ENCODE measurements at places on chromosomes 1 and 21.

GRCh38 chr1:165924117-165924516 is 96.7 kb downstream of the UCK2 start:
- DNase-seq, result no peak

GRCh38 chr1:112737573-112737972 is 22.4 kb upstream of the PPM1J start:
- DNase-seq, result no peak

DNA sequence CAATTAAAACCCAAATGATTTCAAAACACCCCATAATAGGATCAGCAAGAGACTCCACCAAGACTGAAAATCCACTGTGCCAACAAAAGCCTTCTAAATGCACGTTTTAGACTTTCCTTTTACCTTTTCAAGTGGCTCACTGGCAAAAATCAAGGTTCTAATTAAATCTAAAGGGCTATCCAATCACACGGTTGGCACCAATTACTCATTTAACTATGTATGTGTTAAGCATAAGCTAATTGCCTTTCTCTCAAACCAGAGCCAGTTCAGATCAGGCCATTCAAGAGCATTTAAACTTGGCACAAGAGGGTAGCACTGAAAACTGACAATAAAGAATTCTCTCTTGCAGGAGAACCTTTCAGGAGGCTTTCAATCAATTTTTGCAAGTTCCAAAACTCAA is 139.5 kb downstream of the RGS7 start:
- no peak for DNase-seq

DNA sequence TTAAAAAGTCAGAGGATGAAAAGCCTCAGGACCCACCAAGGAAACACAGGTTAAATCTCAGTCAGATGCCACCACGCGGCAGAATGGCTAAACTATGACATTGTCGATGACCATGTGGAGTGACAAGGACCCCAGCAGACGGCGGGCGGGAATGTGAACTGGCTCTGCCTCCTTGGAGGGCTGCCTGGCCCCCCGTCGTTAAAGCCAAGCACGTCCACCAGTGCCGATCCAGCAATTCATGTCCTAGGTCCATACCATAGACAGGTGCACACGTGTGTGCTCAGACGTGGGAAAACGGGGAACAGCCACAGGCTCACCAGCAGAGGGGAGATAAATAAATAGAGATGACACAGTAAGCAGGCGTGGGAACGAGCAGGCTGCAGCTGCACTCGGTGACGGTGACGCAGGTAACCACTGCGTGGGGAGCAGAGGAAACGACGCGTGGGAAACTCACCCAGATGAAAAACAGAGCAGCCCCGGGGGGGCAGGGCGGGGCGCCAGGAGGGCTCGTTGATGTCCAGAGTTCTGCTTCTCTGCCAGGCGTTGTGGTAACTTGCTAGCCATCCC is 28.3 kb upstream of the PCBP3 start:
- DNase-seq, result no peak

DNA sequence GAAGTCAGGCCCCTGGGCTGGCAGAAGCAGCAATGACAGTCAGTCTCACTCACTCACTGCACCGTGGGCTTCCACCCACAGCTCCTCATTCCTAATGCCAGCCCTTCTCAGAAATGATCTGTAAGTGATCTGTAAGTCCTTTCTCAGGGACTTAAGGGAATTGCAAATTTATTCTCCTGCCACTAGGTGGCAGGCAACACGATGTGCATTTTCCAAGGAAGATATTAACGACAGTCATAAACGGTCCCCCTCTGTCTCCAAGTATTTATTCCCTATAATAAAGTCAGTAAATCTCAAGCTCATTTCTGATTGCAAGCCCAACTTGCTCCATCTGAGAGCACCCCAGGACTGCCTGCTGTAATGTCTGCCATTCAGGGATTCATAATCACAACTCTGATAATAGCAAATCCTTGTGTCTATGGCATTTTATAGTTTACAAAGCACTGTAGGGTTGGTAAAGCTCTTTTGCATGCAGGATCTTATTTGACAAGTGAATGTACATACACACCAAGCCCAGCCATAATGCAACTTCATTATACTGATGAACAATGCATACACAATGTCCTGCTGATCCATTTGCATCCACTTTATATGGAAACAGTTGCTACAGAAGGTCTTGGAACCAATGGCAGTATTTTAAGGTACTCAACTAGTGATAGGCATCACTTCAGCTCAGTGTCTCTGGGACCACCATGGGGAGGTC is 380.5 kb upstream of the CAMK1G start:
- peak; percentile 36 for DNase-seq

DNA sequence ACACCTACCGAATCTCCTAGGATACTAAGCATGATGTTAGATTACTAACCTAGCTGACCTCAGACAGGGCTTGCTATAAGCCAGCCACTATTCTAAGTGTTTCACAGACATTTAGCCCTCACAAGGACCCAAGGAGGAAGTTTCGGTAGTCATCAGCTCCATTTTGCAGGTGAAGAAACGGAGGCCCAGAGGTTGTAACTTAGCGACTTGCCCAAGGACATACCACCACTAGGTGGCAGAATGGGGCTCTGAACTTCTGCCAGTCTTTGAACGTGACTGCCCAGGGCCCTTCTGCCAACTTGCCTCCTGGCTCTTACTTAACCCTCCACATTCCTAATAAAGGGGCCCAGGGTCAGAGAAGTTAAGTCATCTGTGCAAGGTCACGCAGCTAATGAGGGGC is 283.5 kb downstream of the C1orf94 start:
- DNase-seq, result peak; percentile 51

GRCh38 chr21:16502273-16502672 is 772.5 kb downstream of the USP25 start:
- DNase-seq, result no peak

- DNase-seq, result no peak
Observed at GRCh38 chr1:53590104-53590503, 130.9 kb downstream of the DMRTB1 start.

- no peak for DNase-seq
Observed at GRCh38 chr1:227766015-227766634, 30.9 kb downstream of the SNAP47 start.

DNA sequence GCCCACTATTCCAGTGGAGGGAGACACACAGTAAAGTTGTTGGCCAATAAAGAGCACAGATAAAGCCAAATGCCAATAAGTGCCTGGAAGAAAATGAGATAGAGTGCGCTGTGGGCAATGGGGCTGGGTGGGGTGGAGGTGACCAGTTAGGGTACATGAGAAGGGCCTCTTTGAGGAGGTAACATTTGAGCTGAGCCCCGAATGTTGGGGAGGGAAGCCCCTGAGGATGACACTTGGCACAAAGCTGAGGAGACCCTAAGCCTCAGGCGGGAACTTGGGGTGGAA is 979 bp downstream of the S100A9 start:
- no peak for DNase-seq

DNA sequence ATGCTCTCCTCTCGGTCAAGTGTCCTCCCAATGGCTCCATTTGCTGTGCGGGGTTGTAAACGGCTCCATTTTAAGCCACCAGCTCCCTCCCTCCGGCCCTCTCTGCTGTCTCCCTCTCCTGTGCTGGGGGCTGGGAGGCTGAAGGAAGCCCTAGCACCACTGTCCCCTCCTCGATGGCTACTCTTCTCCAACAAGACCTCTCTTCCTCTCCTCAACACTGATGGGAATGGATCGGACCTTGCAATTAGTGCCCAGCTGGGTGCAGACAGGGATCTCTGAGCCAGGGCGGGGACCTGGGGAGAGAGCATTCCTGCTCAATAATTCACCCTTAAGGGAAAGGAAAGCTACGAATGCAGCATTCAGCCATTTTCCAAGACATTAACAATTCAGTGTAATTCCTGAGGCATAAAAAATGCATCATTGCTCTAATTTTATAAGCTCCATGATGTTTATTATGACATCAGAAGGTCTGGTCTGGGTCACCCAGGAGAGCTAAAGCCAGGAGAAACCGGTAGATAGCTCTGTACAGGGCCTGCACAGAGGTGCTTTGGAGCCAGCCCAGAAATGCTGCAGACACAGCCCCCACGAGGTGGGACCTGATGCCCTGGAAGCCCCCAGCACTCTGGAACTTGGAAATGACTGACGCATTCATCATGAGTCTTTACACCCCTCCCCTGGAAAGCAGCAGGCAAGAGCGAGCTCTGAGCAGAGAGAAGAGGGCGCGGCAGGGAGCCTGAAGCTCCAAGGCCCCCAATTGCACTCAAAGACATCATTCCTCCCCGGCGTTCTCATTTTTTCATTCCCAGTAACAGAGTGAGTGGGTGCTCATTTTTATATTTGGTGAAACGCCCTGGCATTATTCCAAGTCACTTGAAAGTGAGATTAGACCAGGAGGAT is 76.2 kb upstream of the VAMP3 start:
- DNase-seq, result no peak

- peak; percentile 49 for DNase-seq
Observed at GRCh38 chr1:44802306-44803061, 2.3 kb downstream of the PLK3 start.

- DNase-seq, result no peak
Observed at GRCh38 chr21:30486180-30486579, 1.1 kb downstream of the KRTAP19-2 start.

DNA sequence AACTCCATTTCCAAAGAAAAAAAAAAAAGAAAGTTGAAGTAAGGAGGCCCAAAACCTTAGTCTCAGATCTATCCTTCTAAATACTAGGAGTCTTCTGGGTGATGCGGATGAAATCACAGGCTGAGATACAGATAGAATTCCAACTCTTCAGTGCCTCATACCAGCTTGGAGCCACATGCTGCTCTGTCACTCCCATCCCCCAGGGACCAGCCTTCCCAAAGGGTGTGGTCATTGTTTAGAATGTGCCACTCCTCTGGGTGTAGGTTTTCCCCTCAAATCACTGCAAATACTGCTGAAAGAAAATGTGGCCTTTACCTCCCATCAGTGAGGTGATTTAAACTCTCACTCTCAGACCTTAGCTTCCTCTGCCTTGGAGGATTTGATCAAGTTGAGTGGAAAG is 112.9 kb downstream of the CDC7 start:
- DNase-seq, result no peak

DNA sequence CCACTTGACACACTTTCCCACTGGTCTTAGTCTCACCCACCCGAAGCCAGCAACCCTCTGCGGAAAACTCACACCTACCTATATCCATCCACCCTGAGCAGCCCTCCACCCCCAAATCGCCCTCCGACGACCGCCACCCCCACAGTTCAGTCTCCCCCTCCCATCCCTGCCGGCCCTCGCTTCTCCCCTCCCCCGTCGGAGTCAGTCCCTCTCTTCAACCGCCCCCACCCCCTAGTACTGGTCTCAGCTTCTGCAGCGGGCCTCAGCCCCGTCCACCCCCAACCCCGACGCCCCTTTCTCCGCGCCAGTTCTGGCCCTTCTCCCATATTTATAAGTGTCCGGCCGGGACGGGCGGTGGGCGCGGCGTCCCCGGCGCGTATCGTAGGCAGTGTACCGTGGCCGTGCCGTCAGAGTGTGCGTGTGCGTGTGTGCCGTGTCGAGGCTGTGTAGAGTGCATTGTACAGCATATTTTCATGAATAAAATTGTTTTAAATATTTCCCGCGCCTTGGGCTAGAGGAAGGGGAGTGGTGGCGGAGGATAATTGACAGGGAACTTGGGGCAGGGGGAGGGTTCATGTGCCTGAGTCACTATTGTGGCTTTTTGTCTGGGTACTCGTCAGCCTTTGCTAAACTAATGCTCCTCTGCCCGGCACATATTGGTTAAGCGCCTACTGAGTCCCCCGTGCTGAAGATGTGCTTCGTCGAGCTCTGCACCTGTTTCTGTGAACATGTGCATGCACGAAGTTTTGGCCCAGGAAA is 22.0 kb downstream of the FOXO6 start:
- DNase-seq, result no peak

DNA sequence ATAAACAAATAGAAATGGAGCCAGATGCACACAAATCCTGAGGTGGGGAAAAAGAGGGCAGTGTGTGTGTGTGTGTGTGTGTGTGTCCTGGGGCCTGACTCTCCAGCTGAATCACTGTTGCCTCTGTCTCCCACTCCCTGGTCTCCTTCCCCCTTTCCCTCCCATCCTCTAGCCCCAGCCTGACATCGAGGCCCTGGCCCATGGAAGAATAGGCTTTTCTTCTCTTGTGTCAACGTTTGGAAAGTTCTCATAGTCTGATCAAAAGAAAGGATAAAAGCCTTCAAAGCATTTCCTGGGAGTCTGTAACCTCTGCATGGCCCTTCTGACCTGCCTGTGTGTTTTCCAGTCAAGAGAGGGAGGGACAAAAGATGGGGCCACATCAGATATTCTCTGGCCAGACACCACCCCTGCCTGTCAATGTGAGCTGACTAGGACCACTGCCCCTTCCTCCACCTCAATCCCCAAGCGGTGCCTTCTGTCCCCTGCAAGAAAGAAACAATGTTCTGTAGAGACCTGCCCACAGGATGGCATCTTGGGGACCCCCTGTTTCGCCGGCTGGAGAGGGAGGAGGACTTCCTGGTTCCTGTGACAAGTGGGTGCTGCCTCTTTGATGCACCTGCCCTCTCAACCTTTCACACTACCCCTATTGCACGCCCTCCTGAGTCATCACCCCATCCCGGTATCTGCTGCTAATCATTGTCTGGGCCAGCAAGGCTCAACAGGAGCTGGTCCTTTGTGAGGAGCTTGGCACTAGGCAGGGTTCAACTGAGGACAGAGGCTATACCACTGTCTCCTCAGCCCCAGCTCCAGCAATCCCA is 16.2 kb downstream of the KCNJ10 start:
- peak; percentile 30 for DNase-seq

DNA sequence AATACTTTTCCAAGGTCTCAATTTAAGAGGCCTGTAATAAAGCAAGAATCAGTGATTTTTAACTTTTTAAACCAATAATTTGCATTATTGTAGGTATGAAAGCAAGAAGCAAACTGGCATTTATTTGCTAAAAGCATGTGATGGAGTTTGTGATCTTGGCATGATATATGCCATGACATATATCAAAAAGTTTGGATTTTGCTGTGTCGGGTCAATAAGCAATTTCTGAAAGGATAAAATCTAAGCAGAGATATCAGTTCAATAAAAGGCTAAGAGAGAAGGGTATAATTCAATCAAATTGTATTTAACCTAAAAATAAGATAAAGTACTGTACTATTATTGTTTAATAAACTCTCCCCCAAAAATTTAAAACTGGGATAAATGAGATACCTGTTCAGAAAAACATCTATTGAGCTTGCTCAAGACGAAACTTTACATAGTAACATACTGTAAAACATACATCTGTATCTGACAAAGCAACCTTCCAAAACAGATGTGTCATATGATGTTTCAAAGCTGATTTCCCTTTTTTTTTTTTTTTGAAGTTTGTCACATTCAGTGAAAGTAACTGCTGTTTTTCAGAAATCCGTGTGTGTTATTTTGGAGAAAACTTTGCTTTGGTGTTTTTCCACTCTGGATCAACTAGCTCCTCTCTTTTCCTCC is 74.5 kb downstream of the TGFBR3 start:
- no peak for DNase-seq
